ENCODE measurements at places on chromosomes 7 and 10.

DNA sequence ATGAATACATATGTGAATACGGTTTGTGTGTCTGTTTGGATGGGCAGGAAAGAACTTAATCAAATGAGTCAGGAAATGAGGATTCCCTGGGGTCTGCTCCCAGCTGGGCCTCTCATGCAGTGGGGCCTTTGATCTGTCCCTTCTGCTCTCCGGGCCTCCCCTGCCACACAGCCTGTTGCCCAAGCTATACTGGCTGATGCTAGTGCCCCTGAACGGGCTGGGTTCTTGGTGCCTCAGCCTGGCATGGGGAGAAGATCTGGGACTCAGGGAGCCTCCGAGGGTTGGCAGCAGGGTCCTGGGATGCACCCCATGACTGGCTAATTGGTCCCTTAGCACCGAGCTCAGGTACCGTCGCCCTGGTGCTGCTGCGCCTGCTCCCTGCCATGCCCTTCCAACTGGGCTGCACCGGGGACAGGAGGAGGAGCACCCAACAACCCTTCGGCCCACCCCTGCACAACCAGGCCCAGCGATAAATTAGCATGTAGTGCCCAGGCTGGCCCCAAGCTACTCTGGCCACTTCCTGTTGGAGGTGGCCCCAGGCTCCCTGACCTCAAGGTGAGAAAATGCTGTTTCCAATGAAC is 59.9 kb upstream of the DUSP5 start:
- DNase-seq = no peak

DNA sequence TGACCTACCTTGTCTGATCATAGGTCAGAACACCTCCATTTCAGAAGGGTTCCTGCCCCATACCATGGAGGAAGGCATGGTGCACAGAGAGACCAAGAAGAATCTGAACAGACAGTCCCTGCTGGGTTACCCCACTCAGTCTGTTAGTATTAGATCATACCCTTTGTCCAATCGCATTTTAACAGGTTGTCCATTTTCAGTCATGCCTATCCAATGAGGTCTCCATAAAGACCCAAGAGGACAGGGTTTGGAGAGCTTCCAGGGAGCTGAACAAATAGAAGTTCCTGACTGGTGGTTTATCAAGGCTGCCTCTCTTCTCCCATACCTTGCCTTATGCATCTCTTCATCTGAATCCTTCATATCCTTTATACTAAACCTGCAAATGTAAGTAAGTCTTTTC is 21.2 kb upstream of the SLC16A12 start:
- no peak for DNase-seq

- no peak for DNase-seq
Measured at GRCh38 chr10:308101-308500, 172.8 kb downstream of the ZMYND11 start.

DNA sequence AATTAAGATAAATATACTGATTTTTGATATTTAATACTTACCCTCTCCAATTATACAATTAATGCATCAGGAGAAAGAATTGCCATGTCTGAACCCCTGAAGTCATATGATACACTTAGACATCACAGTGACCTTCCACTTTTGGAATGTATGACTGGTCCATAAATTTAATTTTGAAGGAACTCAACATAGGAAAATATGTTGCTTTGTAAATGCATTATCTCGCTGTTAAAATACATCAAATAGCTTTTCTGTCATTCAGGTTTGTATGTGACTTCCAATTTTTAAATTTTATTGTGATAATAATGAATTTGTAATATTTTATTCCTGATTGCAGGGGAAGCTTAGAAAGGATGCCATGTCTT is 631.9 kb upstream of the ANKRD30A start:
- DNase-seq = no peak

DNA sequence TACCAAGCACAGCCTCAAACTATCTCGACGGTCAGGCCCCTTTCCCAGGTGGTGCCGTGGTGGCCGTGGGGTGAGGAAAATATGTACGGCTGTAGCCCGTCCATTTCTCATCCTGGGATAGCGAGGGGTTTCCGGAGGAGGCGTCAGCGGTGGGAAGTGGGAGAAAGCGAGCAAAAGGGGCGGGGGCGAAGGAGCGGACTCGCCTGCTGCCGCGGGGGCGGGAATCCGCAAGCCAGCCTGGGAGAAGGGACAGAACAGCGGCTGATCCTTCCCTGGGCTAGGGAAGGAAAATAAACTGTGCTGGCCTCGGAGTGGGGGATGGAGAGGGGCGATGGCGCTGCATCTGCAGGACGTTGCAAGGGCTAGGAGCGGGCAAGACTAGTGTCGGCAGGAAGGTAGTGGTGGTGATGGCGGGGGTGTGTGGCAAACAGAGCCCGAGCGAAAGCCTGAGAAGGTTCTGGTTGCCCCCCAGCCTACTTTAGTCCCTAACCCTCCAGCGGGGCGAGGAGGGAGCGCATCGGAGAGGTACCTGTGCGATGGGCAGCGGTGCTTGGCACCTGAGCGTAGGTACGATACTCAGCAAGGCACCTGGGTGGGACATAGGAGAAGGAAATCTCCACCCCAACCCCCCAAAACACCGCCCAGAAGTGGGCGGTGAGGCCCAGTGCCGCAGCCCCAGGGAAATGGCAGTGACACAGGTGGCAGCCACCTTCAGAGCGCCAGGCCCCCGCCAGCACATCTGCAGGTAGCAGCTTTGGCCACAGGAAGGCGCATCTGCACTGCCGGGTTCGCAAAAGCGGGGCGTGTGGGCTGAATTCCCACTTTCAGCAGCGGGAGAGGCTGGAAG is 49.9 kb upstream of the STEAP1B start:
- no peak for DNase-seq

- no peak for DNase-seq
Measured at GRCh38 chr7:36820527-36821170, 96.4 kb upstream of the AOAH start.

GRCh38 chr10:91467114-91467513 is 57.0 kb downstream of the HECTD2 start:
- no peak for DNase-seq

- DNase-seq = no peak
Measured at GRCh38 chr7:92528958-92529264, 316 bp downstream of the RBM48 start.

DNA sequence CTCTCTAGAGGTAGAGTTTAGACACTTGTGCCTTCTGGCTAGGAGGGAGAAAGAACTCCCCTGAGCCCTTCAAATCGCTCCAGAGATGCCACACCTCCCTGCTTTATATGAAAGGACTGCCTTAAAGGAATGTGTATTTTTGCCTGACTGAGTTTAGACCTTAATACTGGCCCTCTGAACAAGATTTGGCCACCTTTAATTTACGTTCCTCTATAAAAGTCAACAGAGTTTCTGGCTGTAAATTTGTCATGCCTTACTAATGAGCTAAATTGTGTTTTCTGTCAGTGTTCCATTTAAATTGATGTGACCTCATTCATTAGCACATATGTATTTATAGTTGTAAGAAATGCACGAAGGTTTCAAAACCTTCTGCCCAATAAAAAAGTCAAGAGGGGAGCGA is 48.0 kb downstream of the SEMA3C start:
- DNase-seq = no peak

DNA sequence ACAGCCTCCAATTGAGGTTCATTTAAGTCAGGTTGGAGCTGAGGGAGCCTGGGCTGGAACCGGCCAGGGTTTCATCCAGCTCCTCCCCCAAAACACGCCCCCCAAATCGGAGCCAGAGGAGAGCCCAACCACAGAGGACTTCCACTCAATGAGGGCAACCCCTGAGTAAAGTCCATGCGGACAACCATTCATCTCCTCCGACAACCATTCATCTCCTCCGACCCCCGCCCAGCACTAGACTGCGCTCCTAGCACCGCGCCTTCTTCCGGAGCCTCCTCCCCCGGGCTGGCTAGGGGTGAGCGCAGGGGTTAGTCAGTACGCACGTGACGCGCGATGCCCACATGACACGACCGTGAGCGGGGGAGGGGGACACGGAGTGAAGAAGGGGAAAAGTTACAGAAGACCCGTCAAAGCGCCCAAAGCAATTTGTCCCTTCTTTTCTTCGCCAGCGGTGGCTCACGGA is 1.4 kb downstream of the MAGI2 start:
- DNase-seq = no peak

DNA sequence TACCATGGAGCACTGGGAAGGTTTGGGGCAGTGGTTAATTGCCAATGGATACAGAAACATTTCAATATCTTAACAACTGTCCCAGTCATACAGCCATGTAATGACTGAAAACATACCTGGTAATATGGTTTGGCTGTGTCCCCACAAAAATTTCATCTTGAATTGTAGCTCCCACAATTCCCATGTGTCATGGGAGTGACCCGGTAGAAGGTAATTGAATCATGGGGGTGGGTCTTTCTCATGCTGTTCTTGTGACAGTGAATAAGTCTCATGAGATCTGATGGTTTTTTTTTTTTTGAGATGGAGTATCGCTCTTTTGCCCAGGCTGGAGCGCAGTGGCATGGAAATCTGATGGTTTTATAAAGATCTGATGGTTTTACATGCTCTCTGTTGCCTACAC is 284.4 kb downstream of the TCF7L2 start:
- no peak for DNase-seq

- DNase-seq = no peak
Measured at GRCh38 chr7:73817121-73817520, 13.7 kb upstream of the CLDN4 start.

GRCh38 chr10:822661-823367 is 108.7 kb downstream of the LARP4B start:
- no peak for DNase-seq

GRCh38 chr10:100790761-100791208 is 45.4 kb downstream of the PAX2 start:
- DNase-seq = no peak

GRCh38 chr7:18647582-18647981 is 152.0 kb downstream of the HDAC9 start:
- no peak for DNase-seq

DNA sequence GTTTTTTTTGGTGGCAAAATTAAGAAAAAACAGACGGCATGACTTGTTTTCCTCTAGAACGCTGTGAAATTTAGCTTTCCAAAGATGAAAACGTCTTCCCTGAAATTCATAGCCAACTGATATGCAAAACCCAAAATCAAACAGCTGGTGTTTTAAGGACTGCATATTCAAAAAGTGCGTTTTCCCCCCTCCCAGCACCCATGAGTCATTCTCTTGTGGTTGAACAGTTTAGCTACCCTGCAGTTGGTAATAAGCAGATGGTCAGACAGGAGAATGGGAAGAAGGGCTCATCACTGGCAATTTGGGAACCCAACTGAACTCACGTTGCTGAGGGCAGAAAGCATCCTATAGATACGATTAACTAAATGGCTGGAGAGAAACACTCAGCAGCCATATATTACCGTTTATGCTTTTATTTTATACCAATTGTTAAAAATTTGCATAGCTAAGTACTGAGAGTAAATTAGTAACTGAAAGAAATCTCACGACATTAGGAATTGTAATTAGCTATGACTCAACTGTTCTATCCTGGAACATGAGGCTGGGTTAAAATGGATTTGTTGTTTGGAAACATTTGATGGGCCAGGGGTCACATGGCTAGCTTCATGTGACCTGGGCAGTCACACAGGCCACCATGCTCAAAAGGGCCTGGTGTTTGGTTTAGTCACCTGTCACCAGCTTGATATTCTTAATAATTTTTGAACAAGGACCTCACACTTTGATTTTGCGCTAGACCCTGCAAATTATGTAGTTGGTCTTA is 343.1 kb downstream of the PHTF2 start:
- DNase-seq = no peak

DNA sequence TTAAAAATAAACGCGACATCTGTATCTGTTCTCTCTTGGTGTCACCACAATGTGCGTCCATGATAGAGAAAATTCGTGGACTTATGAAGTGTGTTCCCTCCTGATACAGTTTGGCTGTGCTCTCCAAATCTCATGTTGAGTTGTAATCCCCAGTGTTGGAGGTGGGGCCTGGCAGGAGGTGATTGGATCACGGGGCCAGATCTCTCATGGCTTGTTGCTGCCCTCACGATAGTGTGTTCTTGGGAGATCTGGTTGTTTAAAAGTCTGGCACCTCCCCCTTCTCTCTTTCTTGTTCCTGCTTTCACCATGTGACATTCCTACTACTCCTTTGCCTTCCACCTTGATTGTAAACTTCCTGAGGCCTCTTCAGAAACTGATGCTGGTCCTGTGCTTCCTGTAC is 229.4 kb upstream of the MYO3A start:
- no peak for DNase-seq

DNA sequence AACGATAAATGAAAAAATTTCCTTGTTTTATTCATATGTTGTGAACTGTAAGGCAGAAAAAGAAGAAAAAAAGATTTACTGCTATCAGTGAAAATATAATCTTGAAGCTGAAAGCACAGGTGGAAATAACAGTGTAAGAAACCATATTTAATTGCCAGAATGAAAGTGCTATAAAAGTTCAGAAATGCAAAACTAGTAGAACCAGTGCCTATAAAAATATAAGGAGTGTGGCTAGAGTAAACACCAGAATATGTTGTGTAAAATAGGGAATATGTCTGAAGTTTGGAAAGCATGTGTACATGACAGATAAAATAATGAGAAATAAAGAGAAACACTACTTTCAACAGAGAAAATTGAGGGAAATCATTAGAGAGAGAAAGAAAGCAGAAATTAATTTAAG is 350.5 kb upstream of the NPSR1 start:
- DNase-seq = no peak

- no peak for DNase-seq
Measured at GRCh38 chr7:151433721-151434400, 6.1 kb downstream of the CRYGN start.

DNA sequence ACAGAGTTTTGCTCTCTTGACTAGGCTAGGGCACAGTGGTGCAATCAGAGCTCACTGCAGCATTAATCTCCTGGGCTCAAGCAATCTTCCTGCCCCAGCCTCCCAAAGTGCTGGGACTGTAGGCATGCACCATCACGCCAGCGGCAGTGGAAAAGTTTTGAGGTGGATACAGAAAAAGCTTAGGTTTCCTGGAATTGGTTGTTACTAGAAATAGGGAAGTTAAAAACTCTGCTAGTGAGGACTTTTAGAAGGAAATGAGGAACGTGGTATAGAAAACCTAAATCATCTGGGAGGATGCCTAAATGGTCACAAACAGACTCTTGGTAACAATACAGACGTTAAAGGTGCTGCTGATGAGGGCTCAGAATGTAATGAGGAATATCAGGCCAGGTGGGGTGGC is 10.9 kb upstream of the SNX8 start:
- no peak for DNase-seq

- no peak for DNase-seq
Measured at GRCh38 chr7:94028768-94029167, 24.6 kb upstream of the BET1 start.

- DNase-seq = no peak
Measured at GRCh38 chr7:50595491-50596102, 30.4 kb upstream of the DDC start.

- DNase-seq = no peak
Measured at GRCh38 chr7:73696372-73696771, 13.0 kb downstream of the BUD23 start.

GRCh38 chr10:88557658-88558057 is 25.5 kb downstream of the RNLS start:
- no peak for DNase-seq

- DNase-seq = no peak
Measured at GRCh38 chr7:109893231-109893630, 1197.7 kb upstream of the LRRN3 start.

- DNase-seq = no peak
Measured at GRCh38 chr7:50056131-50056530, 36.9 kb downstream of the ZPBP start.

GRCh38 chr7:55992346-55992745 is 28.0 kb downstream of the NIPSNAP2 start:
- DNase-seq = no peak
